ENCODE measurements at places on chromosomes 7 and 10. TPM values are rescaled to one million over a fixed set of nuclear protein-coding genes. Genes with fewer than 3 reads are reported as not detected.

DNA sequence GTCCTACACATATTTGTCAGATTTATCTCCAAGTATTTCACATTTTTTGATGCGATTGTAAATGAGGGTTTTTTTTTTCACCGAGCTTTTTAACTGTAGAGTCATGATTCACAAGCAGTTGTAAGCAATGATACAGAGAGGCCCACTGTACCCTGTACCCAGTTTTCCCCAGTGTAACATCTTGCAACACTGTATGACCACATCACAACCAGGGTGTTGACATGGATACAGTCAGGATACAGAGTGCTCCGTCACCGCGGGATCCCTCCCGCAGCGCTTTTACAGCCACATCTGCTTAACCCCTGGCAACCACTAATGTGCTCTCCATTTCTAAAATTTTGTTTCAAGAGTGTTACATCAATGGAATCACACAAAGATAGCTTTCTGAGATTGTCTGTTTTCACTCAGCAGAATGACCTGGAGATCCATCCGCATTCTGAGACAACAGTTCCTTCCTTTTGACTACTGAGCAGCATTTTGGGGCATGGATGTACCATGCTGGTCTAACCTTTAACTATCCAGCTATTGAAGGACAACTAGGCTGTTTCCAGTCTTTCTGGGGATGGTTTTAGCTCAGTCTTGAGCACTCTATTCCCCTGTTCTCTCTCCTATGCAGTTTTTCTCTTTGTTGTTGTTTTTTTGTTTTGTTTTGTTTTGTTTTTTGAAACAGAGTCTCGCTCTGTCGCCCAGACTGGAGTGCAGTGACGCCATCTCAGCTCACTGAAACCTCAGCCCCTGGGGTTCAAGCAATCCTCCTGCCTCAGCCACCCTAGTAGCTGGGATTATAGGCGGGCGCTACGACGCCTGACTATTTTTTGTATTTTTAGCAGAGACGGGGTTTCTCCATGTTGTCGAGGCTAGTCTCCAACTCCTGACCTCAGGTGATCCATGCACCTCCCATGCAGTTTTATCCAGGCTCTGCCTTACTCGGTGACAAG is 25.9 kb downstream of the GPRIN2 start:
- DNase-seq, result no peak

The PRSS2 gene
- total RNA-seq, result 0.97 TPM

GRCh38 chr10:27745732-27746396 is at the start of gene MKX:
Gene MKX, minus strand, starts transcription at chr10:27745819. Its CDS starts 2,404 bp downstream, at chr10:27743415.
- peak; percentile 82 for DNase-seq

The PLPP4 gene
- total RNA-seq, result 3.5 TPM

The PNLIPRP3 gene
- not detected for total RNA-seq

- DNase-seq, result peak; percentile 75
Observed at GRCh38 chr10:123643315-123643714, 22.8 kb upstream of the GPR26 start.

The TCERG1L gene
- total RNA-seq, result 5.4 TPM

DNA sequence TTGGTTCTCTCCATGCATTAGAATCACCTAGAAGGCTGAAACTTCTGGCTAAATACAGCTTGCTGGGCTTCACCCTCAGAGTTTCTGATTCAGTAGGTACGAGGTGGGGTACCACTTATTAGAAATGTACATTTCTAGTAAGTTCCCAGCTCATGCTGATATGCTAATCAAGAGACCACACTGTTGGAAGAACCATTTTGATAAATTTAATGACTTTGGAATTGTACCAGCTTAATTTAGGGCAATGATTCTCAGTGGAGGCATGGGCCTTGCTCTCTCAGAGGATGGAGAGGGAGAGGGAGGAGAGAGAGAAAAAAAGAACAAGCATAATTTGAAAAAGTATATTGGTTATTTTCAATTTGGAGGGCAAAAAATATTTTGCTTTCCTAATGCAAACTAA is 20.3 kb downstream of the CPN1 start:
- no peak for DNase-seq

GRCh38 chr10:67114945-67115344 is 189.1 kb downstream of the LRRTM3 start:
- DNase-seq, result no peak

The LIPN gene
- not detected for total RNA-seq

DNA sequence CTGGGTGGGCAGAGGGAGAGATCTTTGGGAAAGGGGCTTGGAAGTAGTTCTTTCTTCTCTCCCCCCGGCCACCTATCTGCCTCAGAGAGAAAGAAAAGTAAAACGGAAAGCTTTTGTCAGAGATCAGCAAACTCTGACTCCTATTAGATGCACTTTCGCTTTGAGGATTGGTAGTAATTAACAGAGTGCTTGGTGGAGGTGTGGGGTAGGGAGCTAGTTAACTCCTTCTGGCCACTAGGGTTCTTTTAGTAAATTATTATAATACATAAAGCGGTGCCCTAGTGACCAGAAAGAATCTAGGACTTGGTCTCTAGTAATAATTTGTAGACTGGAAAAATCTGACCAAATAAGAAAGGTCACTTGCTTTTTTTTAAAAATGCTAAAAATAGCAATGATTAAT is 54.6 kb downstream of the CPVL start:
- peak; percentile 39 for DNase-seq
